ENCODE measurements at places on chromosomes 5 and 9.

DNA sequence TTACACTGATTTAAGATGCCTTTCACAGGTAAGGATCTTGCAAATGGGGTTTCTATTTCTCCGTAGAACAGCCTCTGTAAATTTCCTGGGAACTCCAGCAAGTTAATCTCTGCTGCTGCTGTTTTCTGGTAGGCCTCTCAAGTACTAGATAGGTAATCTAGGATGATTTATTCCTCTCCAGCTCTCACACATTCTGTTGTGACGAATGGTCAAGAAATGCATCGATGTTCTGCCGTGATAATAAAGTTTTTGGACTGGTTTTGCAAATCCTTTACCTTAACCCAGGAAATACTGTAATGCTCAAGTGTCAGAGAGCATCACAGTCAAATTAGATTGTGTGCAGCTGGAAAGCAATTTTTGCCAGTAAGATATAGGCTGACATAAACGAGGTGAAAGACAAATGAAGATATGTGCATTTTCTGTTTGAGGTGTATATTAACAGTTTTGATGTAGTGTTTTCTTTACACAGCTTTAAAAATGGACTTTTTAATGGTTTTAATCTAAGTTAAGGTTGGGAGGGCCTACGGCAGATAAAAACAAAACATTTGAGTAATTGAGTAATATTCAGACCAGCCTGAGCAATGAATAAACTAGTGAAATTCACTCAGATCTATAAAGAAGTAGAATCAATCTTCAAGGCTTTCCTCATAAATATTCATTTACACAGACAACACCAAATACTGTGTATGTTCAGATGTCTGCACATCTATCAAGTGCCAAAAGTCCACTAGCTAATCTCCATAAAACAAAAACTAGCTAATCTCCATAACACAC lies 300.6 kb upstream of the EDIL3 start:
- no peak for DNase-seq

DNA sequence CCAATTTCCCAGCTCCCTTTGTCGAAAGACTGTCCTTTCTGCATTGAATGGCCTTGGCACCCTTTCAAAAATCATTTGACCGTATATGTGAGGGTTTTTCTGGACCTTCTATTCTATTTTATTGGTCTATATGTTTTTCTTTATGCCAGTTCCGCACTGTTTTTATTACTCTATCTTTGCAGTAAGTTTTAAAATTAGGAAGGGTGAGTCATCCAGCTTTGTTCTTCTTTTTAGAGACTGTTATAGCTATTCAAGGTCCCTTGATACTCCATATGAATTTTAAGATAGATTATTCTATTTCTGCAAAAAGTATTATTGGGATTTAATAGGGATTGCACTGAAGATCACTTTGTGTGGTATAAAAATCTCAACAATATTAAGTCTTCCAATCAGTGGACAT lies 44.2 kb upstream of the STARD4 start:
- DNase-seq: no peak

- DNase-seq: peak; percentile 0
These were observed 577 bp downstream of the TUT7 start for GRCh38 chr9:86353655-86354010.

- DNase-seq: no peak
These were observed 20.3 kb downstream of the ARPC5L start for GRCh38 chr9:124882231-124882630.
